CD4-positive, alpha-beta T cell treated with Interferon gamma for 1 hour (primary cell): ENCODE measurements at places on chromosomes 6 and 20.

DNA sequence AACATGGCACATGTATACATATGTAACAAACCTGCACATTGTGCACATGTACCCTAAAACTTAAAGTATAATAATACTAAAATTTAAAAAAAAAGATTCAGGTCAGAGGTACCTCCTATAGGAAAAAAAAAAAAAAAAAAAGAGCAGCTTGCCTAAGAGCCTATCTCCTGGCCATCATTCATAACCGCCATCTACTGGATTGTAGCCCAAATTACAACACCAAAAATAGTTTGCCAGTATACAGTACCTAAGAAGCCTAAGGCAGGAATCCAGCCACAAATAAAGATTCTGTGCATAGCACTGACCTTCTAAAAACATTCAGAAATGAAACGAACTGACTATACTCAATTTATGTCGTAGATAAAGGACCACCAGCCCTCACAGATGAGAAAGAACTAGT, 438.4 kb upstream of the ADGRB3 start:
- no peak for DNase-seq

DNA sequence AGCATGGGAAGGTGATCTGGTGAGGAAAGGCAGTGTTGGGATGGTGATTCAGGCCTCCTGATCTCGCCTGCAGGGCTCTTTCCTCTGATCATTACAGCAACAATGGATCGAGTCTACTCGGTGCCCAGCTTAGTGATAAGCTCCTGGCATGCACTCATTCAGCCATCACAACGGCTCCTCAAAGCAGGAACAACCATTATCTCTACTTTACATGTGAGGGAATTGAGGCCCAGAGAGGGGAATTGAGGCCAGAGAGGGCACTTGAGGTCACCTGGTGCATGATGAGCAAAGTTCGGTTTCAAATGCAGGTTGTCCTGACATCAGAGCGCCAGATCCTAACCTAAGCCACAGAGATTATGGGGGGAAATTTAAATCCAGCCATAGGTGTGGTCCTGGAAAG, 42.0 kb upstream of the BPIFA2 start:
- DNase-seq = no peak

GRCh38 chr20:24546232-24546892, 76.9 kb downstream of the SYNDIG1 start:
- no peak for DNase-seq

DNA sequence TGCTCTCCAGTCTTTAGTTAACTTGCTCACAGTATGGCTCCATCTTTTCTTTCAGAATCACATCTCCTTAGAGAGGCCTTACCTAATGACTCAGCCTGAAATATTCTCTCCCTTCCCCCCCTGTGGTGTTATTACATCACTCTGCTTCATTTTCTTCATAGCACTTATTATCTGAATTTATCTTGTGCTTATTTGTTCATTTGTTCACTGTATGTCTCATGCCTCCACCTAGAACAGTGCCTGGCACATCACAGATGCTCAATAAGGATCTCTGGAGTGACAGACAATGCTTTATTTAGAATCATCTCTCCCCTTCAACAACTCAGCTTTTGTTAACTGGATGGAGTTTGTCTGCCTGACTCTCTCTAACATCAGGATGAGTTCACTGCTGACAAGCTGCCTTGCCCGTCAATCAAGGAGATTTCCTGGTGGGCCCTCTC, 96.6 kb upstream of the MAN1A1 start:
- no peak for DNase-seq

DNA sequence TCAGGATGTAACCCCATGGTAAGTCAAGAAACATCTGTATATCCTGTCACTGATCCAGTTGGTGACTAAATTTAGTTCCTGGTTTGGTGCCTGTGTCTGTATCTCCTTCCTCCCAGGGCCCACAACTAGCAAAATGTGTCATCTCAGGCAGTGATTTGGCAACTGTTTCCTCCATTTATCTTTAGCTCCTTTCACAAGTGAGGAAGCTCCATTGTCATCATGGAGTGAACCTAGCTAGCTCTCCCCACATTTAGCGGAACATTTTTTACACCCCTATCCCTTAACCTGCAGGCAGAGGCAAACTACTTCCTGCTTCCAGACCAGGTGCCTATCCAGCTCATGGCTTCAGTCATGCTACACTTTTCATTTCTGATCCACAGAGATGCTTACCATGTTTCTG, 99.5 kb downstream of the IPCEF1 start:
- DNase-seq = peak; percentile 19

GRCh38 chr6:30037182-30037788, 23.8 kb upstream of the POLR1H start:
- no peak for DNase-seq
